ENCODE measurements at places on chromosomes 6 and 20. TPM values are rescaled to one million over a fixed set of nuclear protein-coding genes. Genes with fewer than 3 reads are reported as not detected.

DNA sequence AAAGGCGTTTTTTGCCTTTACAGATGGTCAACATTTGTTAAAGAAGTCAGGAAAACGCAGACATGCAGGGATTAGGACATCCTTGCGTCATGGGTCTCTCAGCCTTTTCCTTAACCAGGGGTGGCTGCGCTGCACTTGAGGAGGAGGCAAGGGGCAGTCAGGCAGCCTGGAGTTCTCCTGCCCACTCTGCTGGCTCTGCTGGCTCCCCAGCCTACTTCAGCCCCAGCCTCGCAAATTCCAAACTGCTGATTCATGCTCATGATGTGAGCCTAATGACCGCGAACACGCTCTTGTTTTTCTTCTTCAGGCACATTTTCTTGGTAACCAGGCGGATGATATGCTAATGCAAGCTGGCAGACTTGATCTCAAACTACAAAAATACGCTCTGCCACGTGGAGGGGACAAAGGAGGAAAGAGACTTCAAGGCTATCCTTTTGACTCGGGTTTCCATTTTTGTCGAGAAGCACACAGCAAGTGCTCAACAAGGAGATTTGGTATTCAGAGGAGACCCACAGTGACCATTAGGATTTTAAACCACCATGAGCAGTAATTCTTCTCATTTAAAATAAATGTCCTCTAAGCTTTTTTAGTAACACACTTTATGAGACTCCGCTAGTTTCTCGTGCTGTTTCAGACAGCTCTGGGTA lies 290.3 kb upstream of the STXBP5 start:
- peak; percentile 95 for ATAC-seq

DNA sequence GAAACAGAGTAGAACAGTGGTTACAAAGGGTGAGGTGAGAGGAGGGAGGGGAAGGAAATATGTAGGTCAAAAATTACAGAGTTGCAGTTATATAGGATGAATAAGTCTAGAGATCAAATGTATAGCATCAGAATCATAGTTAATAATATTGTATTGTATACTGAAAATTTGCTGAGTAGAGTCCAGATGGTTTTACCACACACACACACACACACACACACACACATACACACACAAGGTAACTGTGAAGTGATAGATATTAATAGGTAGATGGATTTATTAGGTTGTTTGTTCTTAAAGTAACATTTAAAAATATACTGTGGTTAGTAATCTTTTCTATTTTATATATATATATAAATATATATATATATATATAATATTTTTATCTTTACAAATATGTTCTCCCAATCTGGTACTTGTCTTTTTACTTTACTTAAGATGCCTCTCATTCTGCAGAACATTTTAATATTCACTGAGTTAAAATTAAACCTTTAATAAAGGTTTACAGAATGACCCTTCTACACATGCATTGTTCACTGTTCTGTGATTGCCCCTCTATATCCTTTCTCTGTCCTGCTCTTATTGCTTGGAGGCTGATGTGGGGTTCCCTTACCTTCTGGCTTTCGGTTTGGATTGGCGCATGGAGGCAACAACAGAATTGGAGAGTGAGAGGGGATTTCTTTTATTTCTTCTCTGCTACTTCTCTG lies 408 bp downstream of the PTCHD4 start:
- no peak for ATAC-seq

- ATAC-seq = peak; percentile 96
These were observed 1.1 kb downstream of the NFATC2 start for GRCh38 chr20:51541189-51542032.

- no peak for ATAC-seq
These were observed 40.4 kb downstream of the CD40 start for GRCh38 chr20:46158476-46158987.

GRCh38 chr20:34355427-34355826 lies 7.6 kb upstream of the ITCH start:
- ATAC-seq = no peak

GRCh38 chr6:71287038-71287437 lies 1.6 kb upstream of the OGFRL1 start:
- ATAC-seq = no peak

GRCh38 chr20:38617830-38618196 lies 16.2 kb downstream of the ARHGAP40 start:
- ATAC-seq = no peak

- no peak for ATAC-seq
These were observed 249.5 kb upstream of the SULF2 start for GRCh38 chr20:48034751-48035150.

GRCh38 chr6:11036351-11036740 lies 7.8 kb downstream of the ELOVL2 start:
- ATAC-seq = peak; percentile 38

GRCh38 chr6:96545882-96546281 lies 17.0 kb upstream of the FHL5 start:
- ATAC-seq = no peak

DNA sequence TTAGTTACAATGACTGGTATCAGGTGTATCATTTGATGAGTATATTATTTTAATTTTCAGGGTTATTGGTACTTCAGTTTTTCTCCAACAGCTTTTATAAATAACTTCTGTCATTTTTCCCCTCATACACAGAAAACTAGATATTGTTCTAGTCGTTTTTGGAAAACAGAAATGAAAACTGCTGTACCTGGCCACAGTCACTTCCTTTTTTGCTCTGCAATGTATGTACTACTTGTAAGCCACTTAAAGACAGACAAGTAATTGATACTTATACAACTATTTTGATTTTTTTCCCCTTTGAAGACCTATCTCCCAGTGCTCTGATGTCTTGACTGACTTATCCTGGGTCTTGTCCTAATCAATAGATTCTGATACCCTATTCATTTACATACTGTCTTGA lies 218.6 kb upstream of the RUNX2 start:
- ATAC-seq = no peak

- no peak for ATAC-seq
These were observed 97.9 kb downstream of the LRRC1 start for GRCh38 chr6:53892707-53893106.

DNA sequence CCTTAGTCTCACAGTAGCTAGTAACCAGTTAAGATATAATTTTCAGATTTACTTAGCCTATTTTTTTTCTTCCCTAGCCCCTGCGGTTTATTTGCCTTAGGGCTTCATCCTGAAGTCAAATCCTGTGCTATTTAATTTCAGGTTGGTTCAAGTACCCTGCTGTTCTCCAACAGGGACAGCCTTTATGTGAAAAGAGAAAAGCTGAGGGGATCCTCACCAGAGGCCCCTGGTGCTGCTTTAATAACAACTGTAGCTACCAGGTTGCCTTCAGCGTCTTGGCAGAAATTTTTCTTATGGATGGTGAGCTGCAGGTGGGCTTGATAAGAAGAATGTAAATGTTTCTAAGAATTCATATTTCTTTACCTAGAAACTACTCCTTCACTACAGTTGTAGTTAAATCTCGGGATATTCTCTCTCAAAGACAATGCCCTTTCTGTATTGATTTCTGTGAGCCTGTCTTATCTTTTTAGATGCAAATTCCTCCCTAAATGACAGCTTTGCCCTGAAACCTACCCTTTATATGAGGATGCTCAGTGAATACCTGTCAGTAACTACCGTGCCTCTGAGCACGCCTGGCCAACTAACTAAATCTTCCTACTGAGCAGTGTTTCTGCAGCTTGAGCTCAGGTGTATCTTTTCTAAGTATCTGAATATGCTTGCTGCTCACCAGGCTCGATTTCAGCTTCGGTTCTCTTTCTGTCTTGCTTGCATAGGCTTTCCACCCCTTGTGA lies 320.5 kb downstream of the MMUT start:
- ATAC-seq = no peak

GRCh38 chr6:35960187-35960586 lies 39.3 kb upstream of the SRPK1 start:
- no peak for ATAC-seq

DNA sequence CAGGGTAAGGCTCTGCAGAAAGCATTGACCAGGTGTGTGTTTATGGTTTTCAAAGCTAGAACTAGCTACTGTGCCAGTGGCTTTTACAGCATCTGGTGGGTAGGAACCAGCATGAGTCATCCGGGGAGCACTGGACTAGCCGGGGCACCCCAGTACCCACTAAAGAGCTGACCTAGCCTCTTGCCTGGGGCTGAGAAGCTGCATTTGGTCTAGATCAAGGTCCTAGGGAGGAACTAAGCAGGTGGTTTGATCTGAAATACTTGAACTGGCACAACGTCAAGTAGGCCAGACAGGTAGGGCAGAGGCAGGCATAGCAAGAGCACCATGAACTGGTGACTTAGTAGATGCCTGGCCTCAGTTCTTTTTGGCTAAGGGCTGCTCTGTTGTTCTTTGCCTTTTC lies 109.8 kb upstream of the PTPRK start:
- ATAC-seq = no peak

DNA sequence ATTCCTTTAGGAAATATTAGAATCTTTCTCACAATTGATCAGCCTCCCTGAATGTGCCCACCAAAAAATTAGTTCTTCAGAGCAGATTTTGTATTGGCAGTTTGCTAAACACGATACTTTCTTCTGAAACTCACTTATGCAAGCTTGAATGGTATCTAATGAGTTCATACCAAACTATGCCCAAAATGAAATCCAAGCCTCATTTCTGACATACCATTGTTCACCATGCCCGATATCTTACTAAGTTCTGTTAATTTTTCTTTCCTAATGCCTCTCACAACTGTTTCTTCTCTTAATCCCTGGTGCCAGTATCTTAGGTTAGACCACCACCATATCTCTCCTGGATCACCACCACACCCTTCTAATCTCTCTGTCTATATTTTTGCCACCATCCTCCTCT lies 755.9 kb downstream of the KIF16B start:
- ATAC-seq = no peak

- ATAC-seq = no peak
These were observed 133.1 kb upstream of the BACH2 start for GRCh38 chr6:90429713-90430112.

- no peak for ATAC-seq
These were observed 413.2 kb downstream of the CDH26 start for GRCh38 chr20:60371384-60371783.

DNA sequence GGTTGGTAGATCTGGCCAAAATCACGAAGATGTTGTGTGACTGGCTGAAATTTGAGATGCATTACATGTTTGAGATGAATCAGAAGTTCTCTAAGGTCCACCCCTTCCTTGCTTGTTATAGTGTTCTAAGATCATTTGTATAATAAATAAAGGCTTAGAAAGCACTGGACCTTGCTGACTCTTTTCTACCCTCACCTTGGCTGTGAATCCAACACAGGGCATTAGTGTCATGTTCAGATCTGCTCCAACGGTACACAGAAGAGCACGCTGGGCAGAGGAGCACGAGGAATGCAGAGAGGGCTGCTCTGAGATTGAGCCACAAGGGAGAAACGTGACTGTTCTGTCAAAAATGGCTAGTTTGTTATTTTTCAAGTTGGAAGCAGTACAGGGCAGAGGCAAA lies 169.5 kb upstream of the HDAC2 start:
- no peak for ATAC-seq

GRCh38 chr20:19950042-19950441 lies 67.1 kb upstream of the NAA20 start:
- no peak for ATAC-seq

DNA sequence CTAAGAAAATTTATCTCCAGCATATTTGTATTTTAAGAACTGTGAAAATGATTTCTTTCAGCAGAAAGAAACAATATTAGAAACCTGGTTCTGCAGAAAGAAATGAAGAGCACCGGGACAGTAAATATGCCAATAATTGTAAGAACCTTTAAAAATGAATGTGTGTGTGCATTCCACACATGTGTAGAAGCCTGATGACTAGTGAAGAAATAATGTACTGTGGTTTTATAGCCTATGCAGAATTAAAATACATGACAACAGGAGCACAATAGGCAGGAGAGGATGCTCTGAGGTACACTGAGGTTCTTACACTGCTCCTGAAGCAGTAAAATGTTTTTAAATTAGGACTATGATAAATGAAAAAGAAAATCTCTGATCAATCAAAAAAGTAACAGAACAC lies 48.9 kb downstream of the SNX14 start:
- no peak for ATAC-seq

DNA sequence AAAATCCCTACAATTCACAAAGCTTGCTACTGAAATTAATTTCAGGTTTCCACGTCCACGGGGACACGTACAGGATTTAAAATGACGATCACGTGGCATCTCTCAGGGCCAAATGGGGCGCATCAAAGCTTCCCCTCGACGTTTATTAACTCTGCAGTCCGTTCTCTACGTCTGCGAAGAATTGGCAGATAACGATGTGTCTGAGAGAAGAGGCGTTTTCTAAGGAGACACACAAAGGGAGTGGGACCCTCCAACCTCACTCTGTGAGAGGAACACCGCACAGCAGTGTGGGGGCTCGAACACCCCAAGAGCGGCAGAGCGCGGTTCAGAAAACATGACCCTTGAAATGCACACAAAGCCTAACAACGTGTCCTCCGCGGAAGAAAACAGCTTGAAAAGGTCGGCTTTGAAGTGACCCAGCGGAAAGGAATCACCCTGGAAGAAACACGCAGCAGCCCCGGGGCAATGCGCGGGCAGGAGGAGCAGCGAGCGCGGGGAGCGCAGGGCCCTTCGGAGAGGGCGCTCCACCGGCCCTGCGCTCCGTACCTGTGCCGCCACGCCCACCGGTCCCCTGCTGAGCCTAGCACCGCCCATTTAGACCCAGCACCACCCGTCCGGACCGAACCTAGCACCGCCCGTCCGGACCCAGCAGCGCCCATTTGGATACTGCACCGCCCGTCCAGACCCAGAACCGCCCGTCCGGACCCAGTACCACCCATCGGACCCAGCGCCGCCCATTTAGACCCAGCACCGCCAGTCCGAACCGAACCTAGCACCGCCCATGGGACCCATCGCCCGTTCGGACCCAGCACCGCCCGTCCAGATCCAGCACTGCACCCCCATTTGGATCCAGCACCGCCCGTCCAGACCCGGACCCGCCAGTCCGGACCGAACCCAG lies 1.1 kb upstream of the AFDN start:
- ATAC-seq = peak; percentile 6

DNA sequence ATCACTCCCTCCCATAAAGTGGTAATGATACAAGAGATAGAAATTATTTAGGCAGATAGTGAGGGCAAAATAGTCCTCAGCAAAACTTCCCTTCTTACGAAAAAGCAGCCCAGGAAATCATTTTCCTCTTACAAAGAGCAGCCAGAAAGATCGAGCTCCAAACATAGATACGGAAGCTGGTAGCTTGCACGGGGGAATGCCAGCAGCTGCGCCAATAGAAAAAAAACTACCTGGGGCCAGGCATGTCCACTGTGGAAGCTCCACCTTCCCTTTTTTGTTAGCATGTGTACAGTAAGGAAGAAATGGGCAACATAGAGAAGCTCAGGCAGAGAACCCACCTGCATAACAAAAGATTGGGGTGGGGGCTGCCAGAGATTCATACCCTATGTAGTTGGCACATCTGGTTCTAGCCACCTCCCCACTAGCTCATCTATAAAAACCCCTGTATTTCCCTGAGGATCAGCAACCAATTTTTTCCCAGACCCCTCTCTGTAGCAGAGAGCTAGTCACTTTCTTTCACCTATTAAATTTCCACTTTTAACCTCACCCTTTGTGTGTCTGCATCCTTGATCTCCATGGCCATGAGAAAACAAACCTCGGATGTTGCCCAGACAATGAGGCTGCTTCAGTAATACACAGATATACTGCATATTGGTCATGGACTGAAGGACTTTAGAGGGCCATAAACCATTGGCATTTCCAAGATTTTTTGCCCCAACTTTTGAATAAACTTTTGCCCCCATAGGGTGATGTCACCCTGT lies 52.1 kb downstream of the SOD2 start:
- ATAC-seq = no peak

The LHFPL5 gene
- total RNA-seq = 0.41 TPM

The EPHA7 gene
- 88.0 TPM for total RNA-seq

The SPATA25 gene
- total RNA-seq = 2.8 TPM

The PRSS16 gene
- 0.27 TPM for total RNA-seq

The ABHD16B gene
- total RNA-seq = not detected

The ILRUN gene
- total RNA-seq = 16.7 TPM

The CRYBG1 gene
- total RNA-seq = 0.74 TPM

The SMLR1 gene
- 0.52 TPM for total RNA-seq
